ENCODE measurements at places on chromosomes 3 and 15. TPM values are rescaled to one million over a fixed set of nuclear protein-coding genes. Genes with fewer than 3 reads are reported as not detected.

- DNase-seq: no peak
Observed at GRCh38 chr3:171824824-171825221, 14.5 kb upstream of the PLD1 start.

GRCh38 chr15:94086341-94086740 is 145.0 kb upstream of the MCTP2 start:
- DNase-seq: no peak

UNC13C gene
- total RNA-seq: not detected

GRCh38 chr3:177647876-177648275 is 450.6 kb upstream of the TBL1XR1 start:
- DNase-seq: no peak

PODXL2 gene
- 5.7 TPM for total RNA-seq

DNA sequence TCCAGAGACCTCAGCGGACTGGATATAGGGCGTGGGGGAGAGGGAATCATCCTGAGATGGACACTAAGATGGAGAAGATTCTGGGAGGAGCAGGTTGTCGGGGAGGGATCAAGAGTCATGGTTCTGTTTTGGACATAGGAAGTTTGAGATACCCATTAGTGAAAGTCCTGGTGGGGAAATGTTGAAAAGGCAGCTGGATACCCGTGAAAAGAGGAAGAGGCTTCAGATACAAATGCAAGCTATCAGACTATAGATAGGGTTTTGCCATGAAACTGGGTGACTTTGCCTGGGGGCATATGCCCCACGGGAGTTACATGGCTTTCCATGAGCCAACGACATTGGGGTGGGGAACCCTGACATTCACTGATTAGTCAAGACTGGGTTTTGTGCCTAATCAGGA is 1.1 kb upstream of the GPR62 start:
- no peak for DNase-seq

DNA sequence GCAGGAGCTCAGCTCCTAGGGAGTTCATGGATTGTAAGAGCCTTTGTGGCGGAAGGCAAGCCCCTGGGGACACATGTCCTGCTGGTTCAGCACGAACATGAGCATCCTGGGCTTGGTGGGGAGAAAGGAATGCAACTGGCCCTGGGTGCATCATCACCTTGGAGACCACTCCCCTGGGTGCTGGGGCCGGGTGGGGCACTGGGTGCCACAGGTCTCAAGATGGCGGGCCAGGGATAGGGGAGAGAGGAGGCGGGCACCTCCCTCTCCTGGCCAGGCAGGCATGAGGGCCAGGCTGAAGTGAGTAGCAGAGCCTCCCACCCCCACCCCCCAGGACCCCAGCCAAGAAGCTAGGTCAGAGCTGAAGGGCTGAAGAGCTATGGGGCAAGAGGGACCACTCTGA is 768 bp downstream of the PCBP4 start:
- DNase-seq: no peak

- peak; percentile 56 for DNase-seq
Observed at GRCh38 chr3:150238995-150239619, 169.0 kb upstream of the TSC22D2 start.

HYAL2 gene
- total RNA-seq: 42.2 TPM

CD80 gene
- total RNA-seq: not detected

DNA sequence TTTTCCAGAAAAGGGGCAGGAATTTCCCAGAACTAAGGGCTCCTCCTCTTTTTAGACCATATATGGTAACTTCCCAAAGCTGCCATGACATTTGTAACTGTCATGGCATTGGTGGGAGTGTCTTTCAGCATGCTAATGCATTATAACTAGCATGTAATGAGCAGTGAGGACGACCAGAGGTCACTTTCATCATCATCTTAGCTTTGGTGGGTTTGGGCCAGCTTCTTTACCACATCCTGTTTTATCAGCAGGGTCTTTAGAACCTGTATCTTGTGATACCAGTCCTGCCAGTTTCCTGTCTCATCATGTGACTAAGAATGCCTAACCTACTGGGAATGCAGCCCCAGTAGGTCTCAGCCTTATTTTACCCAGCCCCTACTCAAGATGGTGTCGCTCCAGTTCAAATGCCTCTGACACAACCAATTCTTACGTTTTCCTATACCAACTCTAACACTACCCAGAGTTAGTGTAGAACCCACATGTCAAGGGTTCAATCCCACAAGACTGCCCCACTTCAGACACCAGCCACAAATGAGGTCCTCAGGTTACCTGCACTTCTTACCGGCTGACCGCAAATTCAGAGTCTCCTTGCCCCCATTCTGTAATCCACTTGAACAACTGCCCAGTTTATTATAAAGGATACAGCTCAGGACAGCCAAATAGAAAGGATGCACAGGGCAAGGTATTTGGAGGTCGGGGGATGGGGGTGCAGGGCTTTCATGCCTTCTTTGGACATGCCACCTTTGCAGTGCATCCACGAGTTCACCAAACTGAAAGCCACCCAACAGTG is 17.7 kb downstream of the FOXB1 start:
- DNase-seq: no peak

DNA sequence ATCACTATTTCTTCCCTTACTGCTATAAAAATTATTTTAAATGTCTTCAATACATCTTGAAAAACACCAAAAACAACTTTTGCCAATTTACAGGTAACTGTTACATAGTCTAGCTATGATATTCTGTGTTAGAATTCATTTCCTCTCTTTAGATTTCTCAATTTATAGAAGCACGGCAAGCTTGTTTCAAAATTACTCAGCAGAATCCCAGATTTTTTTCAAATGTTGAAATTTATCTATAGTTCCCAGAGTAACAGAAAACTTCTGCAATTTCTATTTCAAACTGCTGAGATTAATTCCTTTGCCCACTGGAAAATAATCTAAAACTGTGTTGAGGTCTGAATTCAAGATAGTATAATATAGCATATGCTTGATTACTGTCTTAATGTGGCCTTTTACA is 41.2 kb downstream of the CCPG1 start:
- DNase-seq: no peak

GRCh38 chr15:63981596-63982320 is 64.5 kb downstream of the DAPK2 start:
- DNase-seq: no peak

KAT2B gene
- total RNA-seq: 3.7 TPM

DNA sequence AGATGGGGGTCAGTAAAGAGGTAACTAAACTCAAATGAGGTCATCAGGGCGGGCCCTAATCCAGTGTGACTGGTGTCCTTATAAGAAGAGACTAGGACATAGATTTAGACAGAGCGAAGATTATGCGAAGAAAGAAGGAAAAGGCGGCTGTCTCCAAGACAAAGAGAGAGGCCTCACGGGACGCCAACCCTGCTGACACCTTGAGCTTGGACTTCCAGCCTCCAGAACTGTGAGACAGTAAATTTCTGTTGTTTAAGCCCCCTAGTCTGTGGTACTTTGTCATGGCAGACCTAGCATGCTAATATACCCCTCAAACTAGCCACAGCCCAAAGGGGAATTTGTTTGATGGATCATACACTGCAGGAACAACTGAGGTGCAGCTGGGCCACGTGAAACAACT is 183.0 kb downstream of the ABHD5 start:
- no peak for DNase-seq

DNA sequence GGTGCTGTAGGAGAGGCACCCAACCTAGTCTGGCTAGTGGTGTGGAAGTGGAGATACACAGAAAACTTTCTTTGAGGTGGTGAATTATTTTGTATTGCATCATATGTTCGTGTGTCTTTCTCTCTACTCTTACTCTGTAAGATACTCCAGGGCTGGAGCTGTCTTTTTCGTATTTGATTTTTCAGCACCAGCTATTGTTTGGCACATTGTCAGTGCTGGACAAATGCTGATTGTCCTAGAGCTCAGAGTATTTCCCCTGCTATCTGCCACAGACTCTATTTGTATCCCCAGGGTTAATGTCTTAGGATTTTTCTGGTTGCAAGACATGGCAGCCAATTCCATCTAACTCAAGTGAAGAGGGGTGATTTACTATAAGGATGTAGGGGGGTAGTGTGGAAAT is 110.5 kb downstream of the SAMMSON start:
- no peak for DNase-seq

SEC61A1 gene
- 176 TPM for total RNA-seq

DNA sequence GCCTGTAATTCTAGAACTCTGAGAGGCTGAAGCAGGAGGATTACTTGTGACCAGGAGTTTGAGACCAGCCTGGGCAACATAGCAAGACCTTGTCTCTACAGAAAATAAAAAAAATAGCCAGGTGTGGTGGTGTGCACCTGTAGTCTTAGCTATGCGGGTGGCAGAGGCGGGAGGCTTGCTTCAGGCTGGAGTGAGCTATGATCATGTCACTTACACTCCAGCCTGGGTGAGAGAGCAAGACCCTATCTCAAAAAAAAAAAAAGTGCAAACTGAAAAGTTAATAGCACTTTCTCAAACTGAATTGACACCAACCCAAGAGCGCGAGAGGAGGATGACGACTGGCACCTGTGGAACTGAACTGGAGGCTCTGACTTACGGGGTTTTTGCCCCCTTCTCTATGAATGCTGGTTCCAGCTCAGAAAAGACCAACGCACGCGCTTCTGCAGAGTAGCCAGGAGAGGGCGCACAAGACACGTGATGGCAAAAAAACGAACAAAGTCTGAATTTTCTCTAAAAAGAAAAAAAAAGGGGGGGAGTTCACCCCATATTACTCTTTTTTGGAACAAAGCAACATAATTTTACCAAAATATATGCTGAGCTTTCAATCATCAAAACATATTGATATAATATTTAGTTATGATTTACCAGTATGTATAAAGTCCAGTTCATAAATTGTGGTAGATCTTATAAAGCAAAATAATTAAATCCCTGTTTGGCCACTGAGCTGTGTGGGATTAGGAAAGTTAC is 23.7 kb downstream of the CFAP92 start:
- DNase-seq: peak; percentile 15

MASP1 gene
- not detected for total RNA-seq

- DNase-seq: no peak
Observed at GRCh38 chr3:102207151-102207571, 227.7 kb upstream of the ZPLD1 start.

DNA sequence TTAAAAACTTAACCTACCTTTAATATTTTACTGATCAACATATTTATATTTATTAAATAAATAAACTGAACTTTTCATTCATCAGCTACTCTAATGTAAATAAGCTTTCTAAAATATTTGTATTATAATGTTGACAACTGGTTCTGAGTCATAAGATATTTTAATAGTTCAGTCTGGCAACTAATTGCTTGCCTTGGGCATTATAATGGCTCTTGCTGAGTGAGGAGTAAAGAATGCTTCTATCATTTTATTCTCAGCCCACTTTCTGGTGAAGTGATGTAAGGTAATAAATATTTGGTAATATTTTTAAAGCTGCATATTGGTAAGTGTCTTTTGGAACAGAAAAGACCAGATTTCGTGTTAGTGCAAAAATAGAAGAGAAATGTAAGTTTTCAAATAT is 81.5 kb downstream of the DIPK2A start:
- DNase-seq: no peak

- DNase-seq: no peak
Observed at GRCh38 chr3:132984181-132984580, 54.0 kb upstream of the TMEM108 start.

DNA sequence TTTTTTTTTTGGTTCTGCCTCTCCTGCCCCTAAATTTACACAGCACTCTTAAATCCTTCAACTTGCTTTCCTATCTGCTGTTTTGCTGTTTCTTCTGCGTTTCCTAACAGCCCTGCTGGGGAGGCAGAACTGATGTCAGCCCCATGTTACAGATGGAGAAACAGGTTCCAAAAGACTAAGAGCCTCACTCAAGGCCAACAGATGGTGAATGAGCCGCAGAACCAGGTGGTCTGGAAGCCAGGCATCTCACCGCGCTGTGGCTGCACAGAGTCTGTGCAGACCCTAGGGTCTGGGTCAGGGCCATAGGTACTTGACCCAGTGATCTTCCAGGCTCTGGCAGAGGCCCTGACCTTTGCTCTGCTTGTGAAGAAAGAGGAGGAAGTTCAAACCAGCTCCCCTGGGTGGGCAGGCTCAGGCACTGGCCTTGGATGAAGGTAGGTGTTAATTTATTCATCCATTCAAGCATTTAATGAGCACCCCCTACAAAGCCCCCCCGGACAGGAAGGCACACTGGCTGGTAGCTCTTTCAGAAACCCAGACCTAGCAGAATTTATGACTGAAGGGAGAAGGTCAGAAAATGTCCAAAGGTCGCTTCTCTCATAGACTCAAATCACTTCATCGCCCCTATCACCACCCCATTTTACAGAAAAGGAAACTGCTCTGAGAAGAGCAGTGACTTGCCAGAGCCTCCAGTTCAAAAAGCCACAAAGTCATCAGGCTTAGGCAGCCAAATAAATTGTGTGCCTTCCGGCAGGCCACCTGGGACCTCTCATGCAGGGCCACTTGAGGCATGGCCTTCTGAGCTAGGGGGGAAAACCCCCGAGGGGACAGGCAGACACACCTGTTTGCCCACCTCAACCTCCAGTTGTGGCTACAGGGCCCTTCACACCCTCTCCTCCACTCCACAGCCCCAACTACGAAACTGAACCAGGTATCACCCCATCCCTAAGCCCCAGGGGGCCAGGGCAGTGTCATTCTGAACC is 2.7 kb downstream of the CHDH start:
- no peak for DNase-seq

GOLGA6D gene
- 0.12 TPM for total RNA-seq

PATL2 gene
- total RNA-seq: 1.2 TPM

C3orf52 gene
- 14.3 TPM for total RNA-seq

- DNase-seq: no peak
Observed at GRCh38 chr3:108008106-108008505, 82.7 kb downstream of the CD47 start.

- DNase-seq: no peak
Observed at GRCh38 chr15:64693134-64693533, 82.3 kb downstream of the RBPMS2 start.

RHOV gene
- total RNA-seq: 6.0 TPM

GRCh38 chr3:49723296-49723627 is 489 bp downstream of the GMPPB start:
- DNase-seq: peak; percentile 16

- DNase-seq: no peak
Observed at GRCh38 chr3:135272026-135272669, 477.1 kb downstream of the EPHB1 start.

SERINC4 gene
- 0.12 TPM for total RNA-seq

C3orf49 gene
- total RNA-seq: not detected

DNA sequence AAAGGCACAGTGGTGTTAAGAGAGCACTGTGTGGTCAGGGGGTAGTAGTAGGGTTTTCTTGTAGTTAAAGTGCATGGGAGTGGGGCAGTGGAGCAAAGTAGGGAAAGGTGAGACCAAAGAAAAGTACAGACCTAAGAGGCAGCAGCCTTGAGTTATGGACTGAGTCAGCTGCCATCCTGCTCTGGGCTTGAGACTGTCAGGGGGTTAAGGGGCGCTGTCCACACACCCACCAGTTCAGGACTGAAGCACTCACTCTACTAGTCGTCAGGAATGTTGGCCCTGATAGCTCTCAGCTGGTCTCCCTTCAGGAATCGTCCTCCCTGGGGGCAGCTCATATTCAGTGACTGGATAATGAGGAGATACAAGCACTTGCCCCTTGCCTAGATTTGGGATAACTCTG is 7.9 kb downstream of the CCR4 start:
- DNase-seq: no peak

GRCh38 chr3:123444744-123445143 is 4.1 kb downstream of the ADCY5 start:
- no peak for DNase-seq

SIDT1 gene
- not detected for total RNA-seq
